ENCODE measurements at places on chromosomes 2 and 18.

GRCh38 chr2:71129902-71130151, 202 bp downstream of the MCEE start:
- DNase-seq, result no peak

GRCh38 chr2:47190188-47190881, 35.2 kb upstream of the STPG4 start:
- peak; percentile 82 for DNase-seq

- DNase-seq, result peak; percentile 6
These were observed 420.3 kb upstream of the CHAC2 start for GRCh38 chr2:53347269-53347668.

DNA sequence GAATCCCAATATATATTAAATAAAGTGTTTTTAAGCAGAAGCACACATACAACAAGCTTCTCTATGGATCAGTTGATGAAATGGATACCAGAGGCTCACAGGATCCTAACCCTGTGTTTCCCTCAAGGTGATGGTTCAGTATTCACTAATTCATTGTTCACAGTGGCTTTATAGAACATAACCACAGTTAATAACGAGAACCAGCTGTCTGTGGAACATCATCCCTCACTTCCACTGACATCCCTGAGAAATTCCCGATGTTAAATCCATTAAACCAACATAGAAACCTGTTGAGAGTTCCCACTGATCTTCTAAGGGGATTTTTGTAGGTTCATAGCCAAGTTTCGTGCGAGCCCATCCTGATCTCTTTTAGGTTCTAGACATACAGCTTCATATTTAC, 29.0 kb downstream of the CCDC195 start:
- no peak for DNase-seq

GRCh38 chr18:9961041-9961440, 47.2 kb downstream of the VAPA start:
- peak; percentile 40 for DNase-seq

DNA sequence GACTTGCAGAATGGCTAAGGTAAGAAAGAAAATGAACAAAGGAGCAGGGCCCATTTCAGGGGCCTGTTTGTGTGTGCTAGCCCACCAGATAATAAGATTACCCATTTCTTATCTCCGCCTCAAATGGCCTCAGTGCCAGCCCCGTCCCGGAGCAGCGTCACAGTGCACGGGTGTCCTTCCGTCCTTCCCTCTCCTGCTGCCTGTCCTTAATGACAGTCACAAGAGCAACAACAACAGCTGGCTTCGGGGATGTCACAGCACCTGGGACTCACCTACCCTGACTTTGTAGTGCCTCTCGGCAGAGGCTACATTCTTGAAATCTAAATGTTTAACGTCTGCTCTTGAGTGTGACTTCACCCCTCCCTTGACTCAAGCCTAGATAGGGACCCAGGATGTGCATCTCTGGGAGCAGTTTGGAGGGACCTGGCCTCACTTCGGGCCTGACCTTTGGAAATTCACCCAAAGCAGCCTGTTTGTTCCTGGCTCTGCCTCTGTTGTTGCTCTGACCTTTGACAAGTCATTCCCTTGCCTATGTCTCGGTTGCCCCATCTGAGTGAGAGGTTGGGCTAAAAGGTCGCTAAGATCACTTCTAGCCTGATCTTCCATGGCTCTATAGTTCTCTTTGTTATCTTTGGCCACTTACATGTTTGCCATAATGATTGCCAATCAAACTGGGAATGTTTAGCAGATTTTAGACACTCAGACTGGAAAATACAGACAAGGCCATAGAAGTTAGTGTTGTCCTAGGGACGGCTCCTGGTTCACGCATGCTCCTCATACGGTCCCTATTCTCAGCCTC, 122.5 kb downstream of the KLHL29 start:
- DNase-seq, result no peak

DNA sequence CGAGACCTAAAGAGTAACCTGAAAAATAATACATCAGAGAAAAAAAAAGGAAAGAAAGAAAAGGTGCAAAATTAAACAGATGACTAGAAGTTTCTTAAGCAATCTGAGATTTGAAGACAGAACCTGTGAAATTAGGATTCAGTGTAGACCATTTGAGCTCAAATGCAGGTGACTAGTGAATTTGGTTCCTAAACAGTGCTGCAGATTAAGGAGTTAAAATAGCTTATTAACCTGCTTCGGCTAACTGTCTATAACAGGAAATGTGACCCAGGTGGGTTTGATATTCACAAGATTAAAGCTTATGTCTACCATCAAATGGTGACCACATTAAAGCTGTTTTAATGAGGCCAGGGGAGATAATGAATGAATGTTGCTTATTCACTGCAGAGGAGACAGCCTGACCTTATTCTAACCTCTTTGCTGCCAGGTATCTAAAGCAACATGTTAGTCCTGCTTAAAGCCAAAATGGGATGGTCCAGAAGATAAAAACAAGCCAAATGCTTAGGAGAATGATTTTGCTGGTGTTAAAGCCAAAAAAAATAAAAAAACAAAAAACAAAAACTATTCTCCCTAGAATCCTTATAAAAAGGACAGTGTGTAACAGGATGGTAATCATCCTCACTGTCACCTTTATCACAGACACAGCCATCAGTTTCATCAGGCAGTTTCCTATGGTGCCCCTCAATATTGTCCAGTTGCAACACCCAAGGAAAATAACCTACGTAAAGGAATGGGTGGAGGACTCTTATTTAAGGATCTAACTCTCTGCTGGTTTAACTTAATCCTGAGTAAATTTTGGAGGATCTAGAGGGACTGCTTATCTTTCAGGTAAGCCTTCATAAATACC, 769.0 kb upstream of the ZEB2 start:
- DNase-seq, result no peak

- DNase-seq, result peak; percentile 75
These were observed 31.9 kb upstream of the CREG2 start for GRCh38 chr2:101419096-101419663.

GRCh38 chr2:234714711-234715110, 217.8 kb upstream of the ARL4C start:
- DNase-seq, result no peak

- peak; percentile 18 for DNase-seq
These were observed 67.4 kb downstream of the TNP1 start for GRCh38 chr2:216792222-216793021.

- no peak for DNase-seq
These were observed 175.8 kb upstream of the NETO1 start for GRCh38 chr18:73043611-73044010.

DNA sequence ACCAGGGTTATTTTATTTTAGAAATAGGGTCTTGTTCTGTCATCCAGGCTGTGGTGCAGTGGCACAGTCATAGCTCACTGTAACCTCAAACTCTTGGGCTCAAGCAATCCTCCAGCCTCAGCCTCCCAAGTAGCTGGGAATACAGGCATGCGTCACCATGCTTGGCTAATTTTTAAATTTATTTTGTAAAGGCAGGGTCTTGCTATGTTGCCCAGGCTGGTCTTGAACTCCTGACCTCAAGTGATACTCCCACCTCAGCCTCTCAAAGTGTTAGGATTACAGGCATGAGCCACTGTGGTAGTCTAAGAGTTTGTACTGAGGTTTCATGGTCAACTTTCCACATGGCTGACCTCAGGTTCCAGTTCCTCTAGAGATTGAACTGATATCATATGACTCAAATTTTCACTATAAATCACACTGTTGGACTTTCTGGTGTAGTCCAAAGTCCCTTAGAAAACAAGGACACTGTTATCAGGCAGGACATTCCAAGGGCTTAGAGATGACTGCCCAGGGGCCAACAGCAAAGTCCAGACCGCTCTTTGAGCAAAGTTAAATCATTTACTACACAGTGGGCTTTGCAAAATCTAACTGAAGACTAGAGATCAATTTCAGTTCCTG, 82.0 kb upstream of the MEX3C start:
- DNase-seq, result no peak

DNA sequence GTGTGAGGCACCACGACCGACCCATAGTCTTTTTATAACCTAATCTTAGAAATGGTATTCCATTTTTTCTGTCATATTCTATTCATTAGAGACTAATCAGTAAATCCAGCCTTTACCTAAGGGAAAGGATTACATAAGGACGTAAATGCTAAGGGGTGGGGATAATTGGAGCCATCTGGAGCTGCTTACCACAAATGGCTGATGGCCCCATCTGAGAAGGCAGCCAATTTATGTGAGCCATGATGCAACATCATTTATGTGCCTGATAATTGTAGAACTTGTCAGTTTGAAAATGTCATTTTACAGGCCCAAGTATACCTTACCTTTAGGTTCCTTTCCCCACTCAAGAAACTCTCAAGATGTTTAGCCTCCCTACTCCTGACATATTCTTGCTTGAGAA, 44.0 kb downstream of the ARHGEF33 start:
- peak; percentile 27 for DNase-seq

GRCh38 chr2:172763079-172763478, 27.4 kb downstream of the RAPGEF4 start:
- no peak for DNase-seq

DNA sequence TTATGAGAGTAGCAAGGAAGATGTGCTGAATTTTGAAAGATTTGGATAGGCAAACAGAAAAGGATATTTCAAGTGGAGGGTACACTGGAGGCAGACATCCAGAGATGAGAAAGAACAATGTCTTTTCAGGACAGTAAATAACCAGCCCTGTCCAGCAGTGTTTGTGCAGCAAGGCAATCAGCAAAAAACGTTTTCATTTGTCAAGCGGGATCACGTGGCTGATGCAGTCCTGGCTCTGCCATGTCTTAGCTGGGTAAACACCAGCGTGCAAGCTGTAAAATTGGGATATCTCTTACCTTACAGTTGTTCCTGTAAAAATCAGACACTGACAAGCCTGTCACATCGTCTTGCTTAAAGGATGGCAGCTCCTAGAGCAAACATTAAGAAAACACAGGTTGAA, 67.8 kb downstream of the CWC22 start:
- no peak for DNase-seq

DNA sequence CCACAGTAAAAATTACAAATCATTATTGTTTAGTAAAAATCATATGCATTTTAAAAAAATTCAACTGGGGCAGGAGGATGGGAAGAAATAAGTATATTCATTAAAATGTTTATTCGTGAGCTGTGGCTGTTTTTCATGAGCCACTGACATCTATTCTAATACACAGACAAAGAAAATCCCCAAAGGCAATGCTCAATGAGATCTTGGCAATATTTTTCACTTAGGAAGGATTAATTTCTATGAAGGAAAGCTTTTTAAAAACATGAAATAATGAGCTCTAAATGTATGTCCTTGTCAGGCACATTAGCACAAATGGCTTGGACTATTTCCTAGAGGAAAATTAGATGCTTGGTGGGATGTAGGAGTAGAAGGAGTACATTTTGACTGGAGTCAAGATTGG, 262.0 kb upstream of the MMADHC start:
- DNase-seq, result no peak

DNA sequence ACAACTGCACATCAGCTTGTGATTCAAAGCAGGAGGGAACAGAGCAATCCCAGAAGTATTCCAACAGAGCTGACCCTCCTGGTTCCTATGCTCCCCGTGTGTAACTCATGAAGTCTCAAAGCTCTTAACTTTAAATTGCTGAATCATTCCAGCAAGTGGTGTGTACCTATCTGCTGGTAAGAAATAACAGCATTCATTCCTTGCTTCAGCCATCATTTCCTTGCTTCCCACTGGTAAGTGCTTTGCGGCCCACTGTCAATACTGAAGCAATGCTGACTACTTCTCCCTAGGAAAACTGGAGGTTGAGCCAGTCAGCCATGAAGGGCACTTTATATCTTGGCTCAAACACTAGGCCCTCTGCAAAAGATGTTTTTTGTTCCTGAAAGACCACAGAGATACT, 222.4 kb downstream of the EXOC6B start:
- DNase-seq, result peak; percentile 47

GRCh38 chr18:26356045-26356785, 130.0 kb downstream of the TAF4B start:
- no peak for DNase-seq

GRCh38 chr2:200689115-200689514, 103.3 kb downstream of the AOX1 start:
- DNase-seq, result peak; percentile 14

GRCh38 chr2:159051133-159051532, 82.7 kb downstream of the TANC1 start:
- DNase-seq, result no peak

- no peak for DNase-seq
These were observed 870.0 kb upstream of the CHAC2 start for GRCh38 chr2:52897511-52898044.

- DNase-seq, result no peak
These were observed at the start of gene CDH7 for GRCh38 chr18:65750389-65751154. Gene CDH7 (plus strand): TSS chr18:65751012. CDS start chr18:65762843, 11,831 bp downstream.

DNA sequence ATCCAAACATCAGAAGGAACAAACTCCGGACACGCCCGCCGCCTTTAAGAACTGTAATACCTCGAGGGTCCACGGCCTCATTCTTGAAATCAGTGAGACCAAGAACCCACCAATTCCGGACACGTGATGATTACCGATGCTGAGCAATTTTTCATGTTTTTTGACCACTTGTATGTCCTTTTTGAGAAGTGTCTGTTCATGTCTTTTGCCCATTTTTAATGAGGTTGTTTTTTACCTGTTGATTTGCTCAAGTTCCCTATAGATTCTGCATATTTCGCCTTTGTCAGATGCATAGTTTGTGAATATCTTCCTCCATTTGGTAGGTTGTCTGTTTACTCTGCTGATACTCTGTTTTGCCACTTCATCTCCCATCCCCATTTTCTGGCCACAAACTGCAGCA, 150.4 kb downstream of the IRS1 start:
- no peak for DNase-seq

DNA sequence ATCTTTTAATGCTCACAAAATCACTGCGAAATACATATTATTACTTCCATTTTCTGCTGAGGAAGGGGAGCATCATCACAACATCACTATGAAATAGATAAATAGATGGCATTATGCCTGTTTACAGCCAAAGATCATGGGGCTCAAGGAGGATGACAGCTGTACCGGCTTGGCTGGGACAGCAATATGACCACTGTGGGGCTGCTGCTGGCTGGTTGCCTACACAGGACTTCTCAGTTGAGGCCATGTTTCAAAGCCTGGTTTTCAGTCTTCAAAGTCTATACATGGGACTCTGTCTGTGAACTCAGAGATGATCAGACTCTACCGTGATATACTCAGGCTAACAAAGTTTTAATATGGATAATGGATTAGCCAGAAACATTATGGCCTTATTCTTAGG, 58.7 kb downstream of the SPATS2L start:
- DNase-seq, result no peak

All from iris pigment epithelial cell (primary cell).